ENCODE measurements at places on chromosomes 7 and 10. TPM values are rescaled to one million over a fixed set of nuclear protein-coding genes. Genes with fewer than 3 reads are reported as not detected.

GPR37 gene
- 1.1 TPM for total RNA-seq

SORCS1 gene
- total RNA-seq: 0.24 TPM

RBM48 gene
- 9.6 TPM for total RNA-seq

SLC35G1 gene
- 0.90 TPM for total RNA-seq

SUV39H2 gene
- 0.71 TPM for total RNA-seq

GOLGA7B gene
- total RNA-seq: 0.29 TPM

ZNF365 gene
- not detected for total RNA-seq

PRPS1L1 gene
- total RNA-seq: not detected

PTF1A gene
- not detected for total RNA-seq

FRG2B gene
- total RNA-seq: not detected

LBX1 gene
- 10.7 TPM for total RNA-seq

DNA sequence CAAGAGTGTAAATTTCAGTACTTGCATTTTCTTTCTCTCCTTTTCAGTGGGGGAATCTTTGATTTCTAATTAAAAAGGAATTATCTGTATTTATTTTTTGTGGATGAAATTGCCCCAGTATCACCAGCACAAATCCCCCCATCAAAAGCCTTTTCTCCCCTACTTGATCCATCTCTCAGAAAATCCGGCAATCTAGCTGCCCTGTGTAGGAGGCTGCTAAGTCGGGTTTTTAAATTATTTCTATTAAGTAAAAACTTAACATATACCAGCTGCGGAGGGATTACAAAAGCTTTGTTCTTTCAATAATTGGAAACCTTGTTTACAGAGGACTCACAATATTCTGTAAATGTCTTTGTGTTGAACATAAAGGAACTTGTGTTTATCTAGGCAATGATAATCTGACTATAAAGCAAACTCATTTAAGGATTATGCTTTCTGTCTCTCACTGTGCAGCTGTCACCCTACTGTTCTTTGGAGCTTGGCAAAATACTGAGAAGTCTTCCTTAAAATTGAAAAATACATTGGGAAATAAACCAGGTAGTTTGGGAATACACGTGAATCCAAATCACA is 177.4 kb upstream of the PRR15 start:
- no peaks in the 10 kb centered on the region for H3K36me3 ChIP-seq
- H3K27ac ChIP-seq: no peak overlapping the region
- no peak for DNase-seq
- H3K27me3 ChIP-seq: no peaks in the 10 kb centered on the region
- H3K4me3 ChIP-seq: no peak overlapping the region

- no peak for DNase-seq
- H3K4me1 ChIP-seq: no peaks in the 10 kb centered on the region
- H3K27ac ChIP-seq: no peak overlapping the region
- H3K27me3 ChIP-seq: no peaks in the 10 kb centered on the region
Observed at GRCh38 chr10:108631332-108631731, 1292.0 kb downstream of the XPNPEP1 start.

GRCh38 chr7:1619152-1620079 is 49.6 kb upstream of the PSMG3 start:
- H3K4me3 ChIP-seq: no peak overlapping the region
- H3K36me3 ChIP-seq: no peaks in the 10 kb centered on the region
- no peaks in the 10 kb centered on the region for H3K27me3 ChIP-seq
- DNase-seq: no peak

GRCh38 chr10:118694848-118695247 is 59.9 kb downstream of the CACUL1 start:
- no peaks in the 10 kb centered on the region for H3K4me1 ChIP-seq
- H3K4me3 ChIP-seq: no peak overlapping the region
- H3K27ac ChIP-seq: no peak overlapping the region
- DNase-seq: no peak
- H3K36me3 ChIP-seq: no peaks in the 10 kb centered on the region

- no peak overlapping the region for H3K27ac ChIP-seq
- H3K4me1 ChIP-seq: no peaks in the 10 kb centered on the region
- no peaks in the 10 kb centered on the region for H3K36me3 ChIP-seq
- DNase-seq: no peak
- no peak overlapping the region for H3K4me3 ChIP-seq
Observed at GRCh38 chr7:145584401-145584800, 532.2 kb upstream of the CNTNAP2 start.

DNA sequence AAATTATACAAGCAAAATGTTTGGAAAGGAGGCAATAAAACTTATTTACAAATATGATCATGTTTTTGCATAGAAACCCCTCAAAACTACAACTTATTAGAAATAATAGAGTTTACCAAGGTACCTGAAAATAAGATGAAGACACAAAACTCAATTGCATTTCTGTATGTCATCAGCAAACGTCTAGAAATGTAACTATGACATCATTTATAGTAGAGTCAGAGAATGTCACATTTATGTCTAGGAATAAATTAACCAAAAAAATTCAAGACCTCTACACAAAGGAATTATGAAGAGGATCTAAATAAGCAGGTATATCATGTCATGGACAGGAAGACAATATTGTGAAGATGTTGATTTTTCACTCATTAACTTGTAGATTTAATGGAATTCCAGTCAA is 81.1 kb downstream of the PALS2 start:
- no peak for DNase-seq
- H3K4me1 ChIP-seq: no peaks in the 10 kb centered on the region
- H3K4me3 ChIP-seq: no peak overlapping the region
- H3K27me3 ChIP-seq: no peaks in the 10 kb centered on the region

DNA sequence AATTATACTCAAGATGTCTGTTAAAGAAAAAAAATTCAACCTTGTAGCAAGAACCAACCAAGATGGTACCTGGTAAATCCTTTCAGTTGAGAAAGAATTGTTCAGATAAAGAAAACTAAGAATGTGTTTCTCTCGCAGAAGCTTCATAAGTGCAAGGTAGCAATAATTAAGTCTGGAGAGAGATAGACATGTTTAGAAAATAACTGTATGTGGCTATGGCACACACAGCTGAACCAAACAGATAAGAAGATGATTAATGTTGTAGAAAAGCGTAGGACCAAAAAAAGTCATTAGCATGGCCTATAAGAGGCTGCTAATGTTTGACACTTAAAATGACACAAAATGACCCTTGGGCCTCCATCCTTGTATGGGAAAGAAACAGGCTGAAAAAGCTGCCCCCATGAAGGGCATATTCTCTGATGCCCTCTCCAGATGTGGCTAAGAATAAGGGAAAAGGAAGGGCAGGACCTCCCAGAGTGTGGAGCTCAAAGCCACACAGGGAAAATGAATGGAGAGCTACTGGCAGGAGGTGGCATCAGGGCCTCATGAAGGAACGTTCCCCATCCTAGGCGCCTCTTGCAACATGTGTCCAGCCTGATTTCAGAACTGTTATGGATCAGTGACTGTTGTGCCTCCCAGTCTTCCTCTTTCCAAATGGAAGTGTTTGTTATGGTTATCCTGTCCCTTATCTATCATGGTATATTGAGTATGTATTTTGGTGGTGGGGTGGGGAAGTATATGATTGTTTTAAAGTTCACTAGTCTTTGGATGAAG is 30.7 kb downstream of the TLL2 start:
- no peak for DNase-seq
- H3K4me3 ChIP-seq: no peak overlapping the region
- H3K27ac ChIP-seq: no peak overlapping the region

GRCh38 chr7:138665669-138666140 is 35.5 kb downstream of the SVOPL start:
- H3K36me3 ChIP-seq: no peaks in the 10 kb centered on the region
- no peaks in the 10 kb centered on the region for H3K4me1 ChIP-seq
- H3K27me3 ChIP-seq: peaks cover 20% of the 10 kb centered on the region
- H3K27ac ChIP-seq: no peak overlapping the region

DNA sequence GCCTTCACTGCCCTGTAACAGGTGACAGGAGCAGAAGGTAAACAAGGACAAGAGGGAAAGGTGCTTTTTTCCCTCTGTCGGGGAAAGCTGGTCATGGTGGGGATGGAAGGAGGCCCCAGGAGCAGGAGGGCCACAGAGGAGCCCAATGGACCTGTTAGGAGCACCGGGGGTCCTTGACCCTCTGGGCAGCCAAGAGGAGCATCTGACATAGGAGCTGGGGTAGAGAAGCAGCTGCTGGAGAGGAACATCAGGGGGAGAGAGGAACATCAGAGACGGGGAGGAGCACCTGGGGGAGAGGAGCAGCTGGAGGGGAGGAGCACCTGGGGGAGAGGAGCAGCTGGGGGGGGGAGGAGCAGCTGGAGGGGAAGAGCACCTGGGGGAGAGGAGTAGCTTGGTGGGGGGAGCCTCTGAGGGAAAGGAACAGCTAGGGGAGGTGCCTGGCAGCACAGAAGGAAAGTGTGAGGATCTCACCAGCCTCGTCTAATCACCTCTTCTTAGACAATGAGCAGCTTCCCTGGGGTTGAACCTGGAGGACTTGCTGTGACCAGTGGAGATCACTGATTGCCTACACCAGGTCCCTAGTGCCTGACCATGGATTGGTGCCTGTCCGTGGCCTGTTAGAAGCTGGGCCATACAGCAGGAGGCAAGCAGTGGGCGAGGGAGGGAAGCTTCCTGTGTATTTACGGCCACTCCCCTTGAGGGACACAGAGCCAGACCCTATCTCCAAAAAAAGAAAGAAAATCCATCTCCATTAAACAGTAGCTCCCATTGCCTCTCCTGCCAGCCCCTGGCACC is 37.6 kb downstream of the JAKMIP3 start:
- H3K27ac ChIP-seq: no peak overlapping the region
- H3K36me3 ChIP-seq: no peaks in the 10 kb centered on the region
- DNase-seq: no peak

GRCh38 chr10:44650691-44651661 is 260.2 kb upstream of the TMEM72 start:
- no peak for DNase-seq
- no peaks in the 10 kb centered on the region for H3K27me3 ChIP-seq
- H3K4me3 ChIP-seq: no peak overlapping the region
- H3K4me1 ChIP-seq: peaks cover 5% of the 10 kb centered on the region
- H3K36me3 ChIP-seq: no peaks in the 10 kb centered on the region

DNA sequence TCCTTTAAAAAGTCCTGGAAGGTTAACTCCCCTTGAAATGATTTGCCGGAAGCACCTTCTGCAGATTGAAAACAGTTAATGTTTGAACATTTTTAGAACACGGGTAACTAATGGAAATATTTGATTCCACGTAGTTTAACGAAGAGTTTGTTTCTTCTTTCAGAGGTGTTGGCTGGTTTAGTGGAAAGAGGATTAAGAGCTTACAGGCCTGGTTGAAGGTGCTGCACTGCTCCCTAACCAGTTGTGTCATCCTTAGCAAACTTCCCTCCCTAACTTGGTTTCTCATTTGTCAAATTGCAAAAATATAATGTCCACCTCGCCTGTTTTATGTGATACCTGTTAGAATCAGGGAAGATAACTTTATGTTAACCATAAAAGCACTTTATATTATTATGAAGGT is 243.0 kb upstream of the FZD8 start:
- H3K36me3 ChIP-seq: no peaks in the 10 kb centered on the region
- no peak overlapping the region for H3K4me3 ChIP-seq
- H3K27ac ChIP-seq: no peak overlapping the region
- no peaks in the 10 kb centered on the region for H3K4me1 ChIP-seq
- DNase-seq: no peak
- no peaks in the 10 kb centered on the region for H3K27me3 ChIP-seq

All from gastrocnemius medialis (tissue), 4 donors.